NCI-H1417 treated with DMSO at 0.1 percent for 48 hours (cell line): ENCODE measurements at places on chromosomes 5 and 9.

DNA sequence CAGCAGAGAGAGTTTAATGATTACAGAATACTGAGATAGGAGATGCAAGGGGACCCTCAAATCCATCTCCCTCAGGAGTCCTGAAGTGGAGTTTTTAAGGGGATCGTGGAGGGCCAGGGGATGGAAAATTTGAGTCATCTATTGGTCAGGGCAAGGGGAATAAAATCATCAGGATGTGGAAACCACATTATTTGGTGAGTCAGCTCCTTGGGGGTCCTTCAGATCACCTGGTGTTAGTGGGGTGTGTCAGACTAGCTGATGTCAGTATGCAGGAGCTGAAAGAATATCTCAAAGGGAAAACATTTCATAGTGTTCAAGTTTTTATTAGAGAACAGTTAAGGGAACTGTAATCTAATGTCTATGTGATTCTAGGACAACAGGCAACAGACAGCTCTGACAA, 183.0 kb upstream of the FTMT start:
- no peak for DNase-seq

GRCh38 chr9:126391713-126392661, 65.4 kb downstream of the MVB12B start:
- DNase-seq: no peak

GRCh38 chr5:74625742-74626241, 14.7 kb downstream of the ENC1 start:
- no peak for DNase-seq

DNA sequence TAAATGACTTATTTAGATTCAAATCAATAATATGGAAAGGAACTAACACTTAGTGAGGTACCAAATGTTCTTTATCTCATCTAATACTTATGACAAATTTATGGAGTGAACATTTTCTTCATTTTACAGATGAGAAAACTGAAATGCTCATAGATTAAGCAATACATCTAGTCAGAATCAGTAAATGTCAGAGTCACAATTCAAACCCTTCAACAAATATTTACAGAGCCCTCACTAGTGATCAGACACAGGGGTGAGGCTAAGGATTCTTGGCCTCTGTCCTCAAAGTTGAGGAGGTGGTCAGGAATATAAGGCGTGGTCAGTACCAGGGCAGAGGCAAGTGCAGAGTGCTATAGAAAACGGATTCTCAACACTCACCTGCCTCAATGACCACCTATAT, 29.5 kb upstream of the ARSB start:
- no peak for DNase-seq

DNA sequence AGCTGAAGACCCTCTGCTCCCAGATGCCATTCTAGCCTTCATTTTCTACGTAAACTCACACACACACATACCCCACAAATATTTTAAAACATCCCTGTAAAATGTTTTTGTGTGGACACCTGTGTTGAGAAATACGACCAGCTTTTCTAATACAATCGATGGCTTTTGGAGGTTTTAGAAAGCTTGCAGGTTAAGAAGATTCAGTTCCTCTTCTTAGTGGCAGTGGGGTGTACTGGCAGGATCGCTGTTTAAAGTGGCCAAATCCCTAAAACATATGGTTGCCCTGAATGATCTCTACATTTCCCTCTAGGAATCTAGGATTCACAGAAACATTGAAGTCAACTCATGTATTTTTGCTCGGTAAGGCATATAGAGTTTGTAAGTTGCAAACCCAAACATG, 236.3 kb downstream of the NSG2 start:
- no peak for DNase-seq

GRCh38 chr5:151005187-151005949, 15.0 kb upstream of the GPX3 start:
- no peak for DNase-seq

DNA sequence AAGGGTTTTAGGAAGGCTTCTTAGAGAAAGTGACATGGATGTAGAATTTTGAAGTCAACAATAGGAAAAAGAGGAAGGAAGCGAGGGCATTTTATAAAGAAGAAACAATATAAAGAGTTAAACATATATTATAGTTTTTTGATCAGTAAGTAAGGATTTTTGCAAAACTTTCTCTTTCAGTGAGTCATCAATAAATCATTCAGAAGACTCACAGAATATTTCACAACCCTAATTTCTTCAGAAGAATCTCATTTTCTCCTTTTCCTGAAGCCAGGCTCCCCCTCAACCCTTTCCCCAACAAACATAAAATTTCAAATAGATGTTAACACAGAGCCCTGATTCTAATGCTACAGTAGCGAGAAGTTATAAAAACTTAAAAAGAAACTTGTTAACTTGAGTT, 4.3 kb upstream of the COX7C start:
- DNase-seq: no peak

DNA sequence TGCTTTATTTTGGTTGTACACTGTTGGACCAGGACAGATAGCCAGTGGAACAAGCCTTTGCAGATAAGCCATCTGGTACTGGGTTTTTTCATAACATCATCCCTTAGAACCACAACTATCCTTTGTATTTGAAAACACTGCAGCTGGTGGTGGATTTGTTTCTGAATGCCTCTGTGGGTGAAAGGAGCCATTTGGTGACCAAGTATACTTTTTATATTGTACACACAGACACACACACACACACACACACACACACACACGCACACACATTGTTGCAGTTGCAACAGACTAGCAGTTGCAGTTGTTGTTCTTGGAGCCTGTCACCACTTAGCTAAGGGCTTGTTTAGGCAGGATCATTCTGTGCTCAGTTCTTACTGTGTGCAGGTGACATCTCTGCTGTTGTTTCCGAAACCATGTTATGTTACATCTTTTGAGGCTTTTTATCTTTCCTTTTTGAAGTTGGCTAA, 22.9 kb upstream of the CAVIN4 start:
- no peak for DNase-seq

GRCh38 chr5:148398698-148399121, 15.0 kb downstream of the FBXO38 start:
- no peak for DNase-seq
